Kidney glomerular epithelial cell (primary cell): ENCODE measurements at places on chromosomes 5 and 9.

DNA sequence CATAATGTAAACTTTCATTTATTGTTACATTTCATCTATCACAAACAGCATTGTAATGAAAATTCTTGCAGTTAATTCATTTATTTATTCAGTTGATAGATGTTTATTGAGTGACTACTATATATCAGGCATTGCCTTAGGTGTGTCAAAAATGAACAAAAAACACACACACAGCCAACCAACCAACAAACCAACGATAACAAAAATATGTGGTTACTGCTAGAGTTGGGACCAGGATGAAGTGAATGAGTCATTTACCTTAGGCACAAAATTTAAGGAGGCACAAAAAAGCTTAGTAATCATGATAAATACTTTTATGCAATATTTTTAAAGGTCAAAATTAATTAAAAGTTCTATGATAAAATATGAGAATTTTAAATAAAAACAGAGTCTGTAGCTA, 223.4 kb downstream of the CSNK1G3 start:
- no peak for DNase-seq

GRCh38 chr9:36900856-36901220, 133.2 kb downstream of the PAX5 start:
- DNase-seq: no peak

DNA sequence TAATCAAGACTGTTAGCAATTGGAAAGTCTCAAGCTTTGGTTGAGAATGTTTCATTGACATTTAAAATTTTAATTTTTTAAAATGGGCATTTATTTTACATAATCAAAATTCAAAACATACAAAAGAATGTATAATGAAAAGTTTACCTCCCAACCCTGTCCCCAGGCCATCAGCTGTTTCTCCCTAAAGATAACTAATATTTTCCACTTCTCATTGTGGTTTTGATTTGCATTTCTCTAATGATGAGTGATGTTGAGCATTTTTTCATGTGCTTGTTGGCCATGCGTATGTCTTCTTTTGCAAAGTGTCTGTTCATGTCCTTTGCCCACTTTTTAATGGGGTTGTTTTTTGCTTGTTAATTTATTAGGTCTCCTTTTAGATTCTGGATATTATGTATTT, 11.4 kb upstream of the MACIR start:
- DNase-seq: no peak

GRCh38 chr9:21796768-21797167, 5.7 kb upstream of the MTAP start:
- peak; percentile 72 for DNase-seq

DNA sequence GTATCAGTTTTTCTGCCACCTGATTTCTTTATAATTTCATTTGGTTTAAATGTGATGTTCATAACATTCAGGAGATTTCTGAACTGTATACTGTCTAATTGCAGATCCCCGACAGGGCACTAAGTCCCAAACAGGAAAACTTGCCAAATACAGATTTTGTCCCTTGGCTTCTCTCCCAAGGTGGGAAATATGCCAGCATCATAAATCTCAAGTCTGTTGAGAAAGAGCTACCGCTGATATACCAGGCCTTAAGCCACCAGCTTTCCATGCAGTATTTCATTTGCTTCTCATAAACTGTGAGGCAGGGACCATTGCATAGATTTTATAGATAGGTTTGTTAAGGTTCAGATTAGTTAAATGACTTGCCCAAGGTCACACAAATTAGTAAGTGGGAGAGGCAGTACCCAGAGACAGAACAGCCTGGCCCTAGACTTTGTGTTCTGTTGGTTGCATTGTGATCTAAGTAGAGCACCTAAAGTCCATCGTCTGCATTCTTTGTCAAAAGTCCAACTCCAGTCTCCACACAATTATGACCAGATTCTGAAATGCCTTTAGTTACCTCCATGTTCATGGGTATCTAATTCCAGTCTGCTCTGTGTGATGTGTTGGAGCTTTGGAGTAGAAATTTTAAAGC, 16.2 kb downstream of the GPR21 start:
- DNase-seq: no peak

GRCh38 chr5:76601470-76601869, 21.7 kb downstream of the F2RL2 start:
- DNase-seq: peak; percentile 42

GRCh38 chr5:100464418-100464817, 70.8 kb upstream of the FAM174A start:
- DNase-seq: peak; percentile 45

- no peak for DNase-seq
Measured at GRCh38 chr9:3848445-3849114, 322.8 kb upstream of the RFX3 start.

GRCh38 chr9:122551371-122551770, 1.5 kb upstream of the OR1N2 start:
- no peak for DNase-seq

- no peak for DNase-seq
Measured at GRCh38 chr9:115230924-115231515, 113.1 kb upstream of the TNC start.

DNA sequence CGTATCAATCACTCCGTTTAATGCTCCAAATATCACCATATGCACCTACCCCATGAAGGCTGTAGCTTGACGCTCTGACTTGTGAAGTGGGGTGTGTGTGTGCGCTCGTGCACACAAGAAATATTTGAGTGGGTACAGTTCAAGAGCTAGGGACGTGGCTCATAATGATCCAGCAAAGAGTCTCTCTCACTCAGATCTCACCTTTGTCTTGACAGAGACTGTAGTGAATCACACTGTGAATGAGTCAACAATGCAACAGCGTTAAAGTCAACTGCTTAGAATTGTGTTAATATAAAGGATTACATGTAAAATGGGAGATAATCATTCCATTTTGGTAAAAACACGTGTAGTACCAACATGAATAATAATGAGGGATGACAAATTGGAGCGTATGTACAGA, 119.4 kb downstream of the MED27 start:
- DNase-seq: no peak

DNA sequence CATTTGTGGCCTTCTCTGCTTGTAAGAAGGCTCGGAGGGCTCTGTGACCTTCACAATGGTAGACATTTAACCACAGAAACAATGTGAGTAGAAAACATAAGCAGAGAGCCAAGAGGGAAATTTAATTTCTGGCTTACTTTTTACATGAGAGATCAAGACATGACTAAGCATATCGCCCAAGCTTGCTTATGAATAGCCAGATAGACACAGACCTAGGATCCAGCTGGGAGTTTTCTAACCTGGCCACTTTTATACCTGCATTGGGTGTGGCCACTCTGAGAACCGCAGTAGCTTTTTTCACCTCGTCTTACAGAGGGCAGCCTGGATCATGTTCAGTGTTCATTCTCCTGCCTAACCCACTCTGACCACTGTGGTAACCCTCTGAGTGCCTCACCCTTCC, 244.9 kb upstream of the KCNN2 start:
- DNase-seq: no peak

DNA sequence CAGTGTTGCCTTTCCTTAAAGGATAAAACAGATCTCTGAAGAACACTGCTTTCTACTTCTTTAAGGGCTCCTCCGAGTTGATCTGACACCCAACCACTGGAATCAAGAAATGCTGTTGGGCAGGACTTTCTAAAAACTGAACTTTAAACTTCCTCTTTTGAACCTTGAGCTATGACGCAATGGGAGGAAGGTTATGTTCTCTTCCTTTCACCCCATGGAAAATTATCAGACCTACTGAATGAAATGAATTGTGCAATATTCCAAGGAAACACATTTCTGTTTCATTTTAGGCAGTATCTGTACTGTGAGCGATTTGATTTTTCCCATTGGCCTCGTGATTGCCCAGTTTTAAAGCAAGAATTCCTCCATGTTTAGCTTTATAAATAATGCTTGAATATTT, 206.0 kb upstream of the PRR16 start:
- no peak for DNase-seq

DNA sequence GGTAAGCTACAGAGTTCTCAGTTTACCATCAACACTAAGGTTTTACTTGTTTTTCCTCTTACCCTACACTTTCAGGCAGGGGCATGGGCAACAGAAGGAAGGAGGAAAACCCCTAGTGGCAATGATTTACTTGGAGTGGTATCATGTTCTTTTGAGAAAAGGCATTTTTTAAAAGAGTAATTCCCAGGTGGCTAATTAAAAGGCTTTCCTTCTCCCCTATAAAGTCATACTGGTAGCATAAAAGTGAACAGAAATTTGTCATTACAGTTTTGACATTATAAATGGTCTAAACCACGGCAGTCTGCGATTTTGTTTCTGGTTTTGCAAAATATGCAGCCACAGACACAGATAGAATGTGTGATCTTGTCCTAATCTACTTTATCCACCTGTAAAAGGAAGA, 30.9 kb upstream of the OR2K2 start:
- no peak for DNase-seq

DNA sequence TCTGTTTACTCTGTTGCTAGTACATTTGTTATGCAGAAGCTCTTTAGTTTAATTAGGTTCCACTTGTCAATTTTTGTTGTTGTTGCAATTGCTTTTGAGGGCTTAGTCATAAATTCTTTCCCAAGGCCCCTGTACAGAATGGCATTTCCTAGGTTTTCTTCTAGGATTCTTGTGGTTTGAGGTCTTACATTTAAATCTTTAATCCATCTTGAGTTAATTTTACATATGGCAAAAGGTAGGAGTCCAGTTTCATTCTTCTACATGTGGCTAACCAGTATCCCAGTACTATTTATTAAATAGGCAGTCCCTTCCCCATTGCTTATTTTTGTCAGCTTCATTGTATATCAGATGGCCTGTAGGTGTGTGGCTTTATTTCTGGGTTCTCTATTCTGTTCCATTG, 792.4 kb downstream of the PTPRD start:
- DNase-seq: peak; percentile 36

DNA sequence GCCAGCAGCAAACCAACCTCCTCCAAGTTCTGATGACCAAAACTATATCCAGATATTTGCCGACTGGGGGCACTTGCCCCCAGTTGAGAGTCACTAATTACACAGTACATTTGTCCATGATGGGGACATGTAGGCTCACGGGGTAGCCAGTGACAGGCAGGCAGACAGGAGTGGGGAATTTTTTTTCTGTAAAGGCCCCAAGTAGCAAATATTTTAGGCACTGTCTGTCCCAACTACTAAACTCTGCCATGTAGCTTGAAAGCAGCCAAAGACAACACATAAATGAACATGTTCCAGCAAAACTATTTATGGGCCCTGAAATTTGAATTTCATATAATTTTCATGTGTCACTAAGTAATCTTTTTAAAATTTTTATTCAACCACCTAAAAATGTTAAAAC, 80.7 kb downstream of the GRIA1 start:
- DNase-seq: no peak

DNA sequence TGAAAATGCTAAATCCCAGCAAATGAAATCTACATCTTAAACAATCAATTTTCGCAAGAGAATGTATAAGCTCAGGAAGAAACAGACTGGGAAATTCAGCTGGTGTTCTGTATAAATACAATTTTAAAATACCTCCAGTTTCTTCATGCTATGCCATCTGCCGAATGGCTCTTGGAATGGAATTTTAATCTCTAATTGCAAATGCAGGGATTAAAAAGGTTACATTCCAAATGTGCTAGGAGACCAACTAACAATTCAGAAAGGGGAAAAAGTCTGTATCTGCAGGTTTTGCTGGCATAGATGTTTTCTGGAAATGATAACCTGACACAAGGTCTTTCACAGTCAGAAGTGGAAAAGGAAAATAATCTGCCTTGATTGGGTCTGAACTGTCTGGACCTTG, 379.7 kb downstream of the MAT2B start:
- no peak for DNase-seq

DNA sequence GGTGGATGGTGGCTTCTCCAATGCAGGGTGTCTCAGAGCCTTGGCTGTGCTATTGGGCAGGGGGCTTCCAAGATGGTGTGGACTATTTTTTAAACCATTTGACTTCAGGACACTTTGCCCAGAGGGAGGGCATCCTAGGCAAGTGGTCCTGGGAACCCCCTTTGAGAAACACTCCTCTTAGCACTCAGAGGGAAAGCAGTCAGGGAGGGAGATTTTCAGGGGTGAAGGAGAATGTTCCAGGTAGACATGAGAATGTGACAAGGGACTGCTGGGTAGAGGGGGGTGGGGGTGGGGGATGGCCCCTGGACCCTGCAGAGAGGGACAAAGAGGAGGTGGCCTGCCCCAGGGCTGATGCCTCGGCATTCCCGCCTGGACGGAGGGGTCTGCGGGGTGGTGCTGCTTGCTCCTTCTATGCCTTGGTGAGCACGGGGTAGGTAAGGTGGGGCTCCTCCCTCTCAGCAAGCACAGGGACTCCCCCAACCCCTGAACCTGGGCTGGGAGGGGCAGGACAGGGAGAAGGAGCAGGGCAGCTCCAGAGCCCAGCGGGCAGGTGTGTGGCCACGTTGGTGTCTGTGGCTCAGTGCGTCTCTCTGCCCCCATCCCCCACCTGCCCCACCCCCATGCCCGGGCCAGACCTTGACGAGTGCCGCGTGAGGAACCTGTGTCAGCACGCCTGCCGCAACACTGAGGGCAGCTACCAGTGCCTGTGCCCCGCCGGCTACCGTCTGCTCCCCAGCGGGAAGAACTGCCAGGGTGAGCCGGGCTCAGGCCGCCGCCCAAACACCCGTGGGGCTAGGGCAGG, 13.8 kb upstream of the ASS1 start:
- no peak for DNase-seq

GRCh38 chr5:106909716-106910115, 761.0 kb downstream of the EFNA5 start:
- DNase-seq: no peak

DNA sequence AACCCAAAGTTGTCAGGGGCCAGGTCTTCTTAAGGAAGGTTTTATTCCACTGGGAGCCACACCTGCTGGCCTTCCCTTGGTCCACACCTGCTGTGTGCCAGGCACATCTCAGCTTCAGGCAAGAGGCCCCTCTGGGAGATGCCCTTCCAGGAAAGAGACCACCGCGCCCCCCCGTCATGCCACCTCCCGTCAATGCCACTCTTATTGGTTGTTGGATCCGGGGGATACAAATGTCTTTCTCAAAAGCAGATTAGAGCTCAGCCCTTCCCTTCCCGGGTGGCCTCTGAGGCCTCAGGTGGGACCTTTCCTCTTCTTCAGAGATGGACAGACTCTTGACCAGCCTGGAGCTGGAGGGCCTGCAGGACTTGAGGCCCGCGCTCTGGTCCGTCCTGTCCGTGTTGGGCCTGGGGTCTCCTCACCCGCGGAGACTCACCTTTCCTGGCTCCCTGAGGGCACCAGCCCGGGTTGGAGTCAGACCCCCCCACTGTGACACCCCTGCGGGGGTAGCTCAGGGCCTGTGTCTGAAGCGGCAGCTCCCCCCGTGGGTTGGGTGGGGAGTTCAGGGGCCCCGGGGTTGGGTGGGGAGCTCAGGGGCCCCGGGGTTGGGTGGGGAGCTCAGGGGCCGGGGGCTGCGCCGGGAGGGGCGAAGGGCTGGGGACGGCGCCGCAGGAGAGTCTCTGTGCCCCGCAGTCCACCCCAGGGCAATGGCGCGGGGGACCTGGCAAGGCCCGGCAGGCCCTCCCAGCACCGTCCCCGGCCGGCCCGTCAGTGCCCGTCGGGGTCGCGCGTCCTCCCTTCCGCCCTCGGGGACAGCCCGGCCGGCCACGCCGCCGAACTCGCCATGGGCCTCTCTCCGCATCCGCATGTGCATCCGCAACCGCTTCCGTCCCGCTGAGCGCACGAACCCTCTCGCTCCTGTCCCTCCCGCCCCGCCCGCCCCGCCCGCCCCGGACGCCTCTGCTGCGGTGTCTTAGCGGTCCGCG, 3.7 kb upstream of the SLC9A3 start:
- no peak for DNase-seq

GRCh38 chr5:142748132-142748531, 22.0 kb upstream of the ARHGAP26 start:
- DNase-seq: no peak

GRCh38 chr9:122991370-122991830, 42.1 kb upstream of the GPR21 start:
- peak; percentile 87 for DNase-seq
